NB4 (cell line): ENCODE measurements at places on chromosomes 11 and 22.

DNA sequence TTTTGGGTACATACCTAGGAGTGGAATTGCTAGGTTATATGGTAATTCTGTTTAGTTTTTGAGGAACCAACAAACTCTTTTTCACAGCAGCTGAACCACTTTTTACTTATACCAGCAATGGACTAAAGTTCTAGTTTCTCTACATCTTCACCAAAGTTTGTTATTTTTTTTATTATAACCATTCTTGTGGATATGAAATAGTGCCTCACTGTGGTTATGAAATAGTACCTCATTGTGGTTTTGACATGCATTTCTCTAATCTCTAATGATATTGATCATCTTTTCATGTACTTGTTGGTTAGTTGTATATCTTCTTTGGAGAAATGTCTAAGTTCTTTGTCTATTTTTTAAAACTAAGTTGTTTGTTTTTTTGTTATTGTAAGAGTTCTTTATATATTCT lies 27.2 kb downstream of the STIM1 start:
- no peak for DNase-seq

DNA sequence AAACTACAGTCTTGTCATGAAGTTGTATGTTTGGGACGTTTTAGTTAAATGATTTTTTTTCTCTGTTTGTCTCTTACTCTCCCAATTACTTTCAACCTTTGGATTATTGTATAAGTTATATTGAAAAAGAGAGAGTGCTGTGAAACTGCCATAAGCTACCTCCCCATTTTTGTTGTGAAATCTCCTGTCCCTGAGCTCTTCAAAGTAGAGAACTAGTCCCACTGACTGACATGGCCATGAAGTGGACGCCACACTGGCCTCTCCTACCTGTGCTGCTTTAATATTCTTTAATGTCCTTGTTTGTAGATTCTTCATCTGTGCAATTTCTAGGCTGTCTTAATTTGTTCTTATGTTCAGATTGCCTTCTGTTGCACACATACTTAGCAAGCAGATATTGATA lies 56.3 kb downstream of the PPFIA1 start:
- DNase-seq = no peak

- DNase-seq = no peak
These were observed 81.8 kb upstream of the NTM start for GRCh38 chr11:131288521-131289091.

DNA sequence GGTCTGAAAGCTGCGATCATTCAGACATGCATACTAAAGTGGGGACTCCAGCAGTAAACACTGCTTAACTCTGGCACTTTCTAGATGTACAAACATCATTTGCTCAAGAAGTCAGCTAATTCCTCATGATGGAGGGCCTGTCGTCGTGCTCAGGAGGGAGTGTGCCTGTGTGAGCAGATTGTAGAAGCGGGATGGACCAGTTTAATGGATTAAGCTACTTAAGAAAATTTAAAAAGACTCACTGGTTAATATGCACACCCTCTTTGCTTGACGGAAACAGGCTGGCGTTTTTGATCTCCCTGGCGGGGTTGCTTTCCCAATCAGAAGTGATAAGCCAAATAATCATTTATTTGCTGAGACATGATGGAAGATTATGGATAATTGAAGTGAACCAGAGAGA lies 79.0 kb downstream of the LDLRAD3 start:
- no peak for DNase-seq

GRCh38 chr11:19076744-19077589 lies 16.4 kb upstream of the MRGPRX2 start:
- peak; percentile 46 for DNase-seq

GRCh38 chr11:119316729-119317591 lies at the start of gene MCAM:
Gene MCAM (minus strand): TSS chr11:119317130. CDS start chr11:119317101, 29 bp downstream.
- peak; percentile 93 for DNase-seq

GRCh38 chr11:774873-775592 lies 2.3 kb downstream of the GATD1 start:
- DNase-seq = no peak

DNA sequence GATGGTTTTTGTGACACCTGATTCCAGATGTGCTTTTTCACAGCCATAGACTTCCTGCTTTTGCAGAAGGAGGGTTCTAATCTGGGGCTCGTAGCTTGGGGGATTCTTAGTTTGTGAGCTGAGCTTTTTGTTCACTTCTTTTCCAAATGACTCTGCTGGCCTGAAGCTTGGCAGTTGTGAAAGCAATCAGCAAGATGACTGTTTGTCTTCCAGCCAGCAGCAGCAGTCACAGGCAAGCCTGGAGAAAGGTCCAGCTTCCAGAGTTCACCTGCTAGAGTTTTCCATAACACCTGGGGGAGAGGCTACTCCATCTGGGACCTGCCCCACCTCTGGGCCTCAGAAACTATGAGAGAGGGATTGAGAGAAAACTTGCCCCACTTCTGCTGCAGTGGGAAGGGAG lies 4.1 kb downstream of the MARK2 start:
- no peak for DNase-seq

DNA sequence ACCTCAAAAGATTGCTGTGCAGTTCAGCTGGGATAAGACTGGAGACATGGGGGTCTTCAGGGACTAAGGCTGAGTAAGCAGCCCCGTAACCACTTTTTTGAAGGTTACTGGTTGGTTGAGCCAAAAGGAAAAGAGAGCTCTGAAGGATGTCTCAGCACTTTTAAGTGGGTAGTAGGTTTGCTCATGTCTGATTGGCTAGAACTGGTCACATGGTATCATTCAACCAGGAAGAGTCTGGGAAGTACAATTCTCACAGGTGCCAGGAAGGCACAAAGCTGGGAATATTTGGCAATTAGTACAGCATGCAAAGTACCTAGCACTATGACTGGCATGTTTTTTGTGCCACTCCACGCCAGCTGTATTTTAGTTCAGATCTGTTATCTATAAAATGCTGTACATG lies 58.1 kb downstream of the SNX19 start:
- peak; percentile 27 for DNase-seq

DNA sequence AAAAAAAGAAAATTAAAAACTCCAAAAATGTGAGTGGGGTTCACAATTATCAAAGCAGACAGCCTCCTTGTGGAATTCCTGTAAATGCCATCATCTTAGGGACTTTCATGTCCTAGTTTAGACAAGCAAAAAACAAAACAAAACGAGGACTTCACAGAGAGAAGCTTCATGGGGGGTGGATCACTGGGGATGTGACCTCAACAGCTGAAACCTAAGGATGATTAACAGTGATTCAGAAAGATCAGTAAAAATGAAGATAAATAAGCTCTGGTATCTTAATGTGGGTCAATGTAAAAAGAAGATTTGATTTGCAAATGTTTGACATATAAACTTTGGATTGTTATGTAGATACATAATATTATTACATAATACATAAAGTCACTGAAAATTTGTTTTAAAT lies 8.1 kb upstream of the OR10W1 start:
- DNase-seq = no peak

GRCh38 chr11:128532016-128532571 lies 55.3 kb downstream of the ETS1 start:
- no peak for DNase-seq

GRCh38 chr11:41309716-41310115 lies 149.7 kb downstream of the LRRC4C start:
- DNase-seq = no peak

DNA sequence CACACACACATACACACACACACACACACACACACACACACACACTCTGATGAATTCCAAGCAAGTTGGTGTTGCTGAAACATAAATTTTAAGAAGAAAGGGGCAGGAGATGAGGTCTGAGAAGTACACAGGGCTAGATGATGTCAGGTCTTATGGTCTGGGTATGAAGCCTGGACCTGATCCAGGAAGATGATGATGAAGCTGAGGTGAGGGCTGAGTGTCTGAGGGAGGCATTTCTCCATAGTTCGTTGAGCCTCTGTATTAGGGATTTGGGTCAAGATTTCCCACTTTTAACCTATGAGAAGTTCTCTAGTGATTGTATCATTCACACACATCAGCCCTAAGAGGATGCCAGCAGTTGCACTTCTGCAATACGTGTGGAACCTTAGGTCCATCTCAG lies 32.6 kb downstream of the KREMEN1 start:
- DNase-seq = no peak

DNA sequence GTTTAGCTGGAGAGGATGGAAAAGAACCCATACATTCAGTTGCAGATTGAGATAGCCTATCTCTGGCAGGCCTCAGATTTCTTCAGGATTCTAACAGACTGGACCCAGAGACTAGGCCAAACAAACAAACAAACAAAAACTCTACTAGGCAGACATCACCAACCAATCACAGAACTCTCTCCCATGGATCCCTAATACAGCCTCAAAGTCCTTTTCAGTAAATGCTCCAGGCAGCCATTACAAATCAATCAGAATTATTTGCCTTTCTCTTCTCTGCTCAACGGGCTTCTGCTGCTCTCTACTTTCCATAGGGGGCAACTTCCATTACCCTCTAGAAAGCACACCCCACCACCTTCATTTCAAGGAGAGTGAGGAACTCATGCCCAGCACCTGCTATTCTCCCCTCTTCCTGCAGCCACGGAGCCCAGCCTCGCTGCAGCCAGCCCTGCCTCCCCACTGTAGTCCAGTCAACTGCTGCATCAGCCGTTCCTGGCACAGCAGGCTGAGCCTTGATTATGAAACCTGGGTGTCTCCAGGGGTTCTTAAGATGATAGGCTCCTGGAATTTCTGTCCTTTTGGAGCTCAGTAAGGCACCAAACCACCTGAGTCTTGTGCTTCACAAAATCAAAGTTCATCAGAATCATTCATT lies 19.0 kb upstream of the SMIM35 start:
- no peak for DNase-seq

GRCh38 chr11:31366795-31367194 lies 2.7 kb downstream of the DCDC1 start:
- DNase-seq = no peak

DNA sequence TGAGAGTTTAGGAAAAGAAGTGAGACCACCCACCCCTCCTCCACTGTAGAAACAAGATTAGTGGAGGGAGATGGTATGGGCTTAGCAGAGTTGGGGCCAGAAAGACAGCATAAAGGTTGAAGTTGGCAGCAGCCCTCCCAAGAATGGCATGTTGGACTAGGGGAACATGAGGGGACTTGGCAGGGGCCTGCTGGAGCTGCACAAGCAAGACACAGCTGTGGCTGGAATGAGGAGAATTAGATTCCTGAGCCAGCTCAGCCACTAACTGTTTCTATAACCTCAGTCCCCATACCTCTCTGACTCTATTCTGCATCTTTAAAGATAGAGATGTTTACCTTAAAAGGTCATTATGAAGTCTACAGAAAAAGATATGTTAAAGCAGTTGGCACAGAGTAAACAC lies 13.2 kb downstream of the MAP6 start:
- no peak for DNase-seq

DNA sequence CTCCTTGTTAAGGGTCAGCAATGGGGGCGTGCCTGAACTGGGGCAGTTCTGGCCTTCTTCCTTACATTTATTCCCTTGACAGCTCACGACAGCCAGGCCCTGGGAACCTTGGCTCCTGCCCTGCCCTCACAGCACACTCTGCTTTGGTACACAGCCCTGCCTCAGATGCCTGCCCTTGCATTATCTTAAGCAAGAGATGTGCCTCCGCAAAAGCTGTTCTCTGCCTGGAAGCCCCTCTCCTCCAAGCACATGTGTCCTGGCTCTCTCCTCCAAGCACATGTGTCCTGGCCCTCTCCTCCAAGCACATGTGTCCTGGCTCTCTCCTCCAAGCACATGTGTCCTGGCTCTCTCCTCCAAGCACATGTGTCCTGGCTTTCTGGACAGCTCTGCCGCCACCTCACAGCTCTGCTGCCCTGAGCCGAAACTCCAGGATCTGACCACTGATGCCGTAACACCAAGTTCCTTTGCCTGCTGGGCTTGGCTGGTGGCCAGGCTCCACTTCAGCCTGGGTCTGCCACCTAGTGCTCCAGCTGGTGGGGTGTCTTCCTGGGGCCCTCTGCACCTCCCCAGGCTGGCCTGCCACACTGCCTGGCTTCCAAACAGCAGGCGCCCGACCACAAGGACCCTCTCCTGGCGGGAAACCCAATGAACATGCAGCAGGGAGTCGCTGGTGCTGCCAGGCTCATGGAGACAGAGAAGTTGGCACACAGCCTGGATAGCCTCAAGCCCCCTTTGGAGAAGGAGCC lies 53.0 kb downstream of the SCUBE1 start:
- no peak for DNase-seq

DNA sequence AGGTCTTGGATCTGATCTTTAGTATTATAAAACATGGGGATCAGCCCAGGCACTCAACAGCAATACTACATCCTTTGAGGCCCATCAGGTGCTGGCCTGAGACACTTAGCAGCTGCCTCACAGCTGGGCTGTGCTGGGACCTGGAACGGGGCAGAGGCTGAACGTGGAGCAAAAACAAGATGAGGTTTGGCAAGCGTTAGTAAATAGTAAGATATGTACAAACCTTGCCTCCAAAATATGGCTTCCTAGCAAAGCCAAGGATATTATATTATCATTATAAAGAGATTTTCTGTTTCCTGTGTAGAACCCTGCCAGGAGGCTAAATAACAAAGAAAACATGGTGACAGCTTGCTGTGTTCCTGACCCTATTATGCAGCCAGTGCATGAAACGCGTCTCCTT lies 60.0 kb upstream of the SPON1 start:
- no peak for DNase-seq

- DNase-seq = peak; percentile 1
These were observed 1.6 kb downstream of the NELL1 start for GRCh38 chr11:20670932-20671403.

- DNase-seq = peak; percentile 39
These were observed 3.3 kb downstream of the MAP4K2 start for GRCh38 chr11:64799623-64800302.

DNA sequence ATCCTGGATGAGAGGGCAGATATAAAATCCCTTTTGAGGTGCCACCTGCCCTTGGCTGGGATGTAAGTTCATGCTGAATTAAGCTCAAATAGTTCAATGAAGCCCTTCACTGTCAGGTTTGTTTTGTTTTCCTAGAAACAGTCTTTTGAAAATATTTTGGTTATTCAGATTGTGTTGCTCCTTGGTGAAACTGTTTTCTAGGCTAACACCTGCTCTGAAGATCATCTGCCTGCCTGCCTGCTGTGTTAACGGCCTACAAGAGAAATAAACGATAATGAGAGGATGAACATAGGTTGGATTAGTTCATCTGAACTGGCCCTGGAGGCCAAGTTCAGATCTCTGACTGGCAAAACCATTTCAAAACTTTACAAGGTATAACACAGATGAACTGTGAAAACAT lies 67.4 kb downstream of the ZBTB44 start:
- no peak for DNase-seq

- peak; percentile 81 for DNase-seq
These were observed 3.5 kb upstream of the LARGE1 start for GRCh38 chr22:33923660-33924246.

DNA sequence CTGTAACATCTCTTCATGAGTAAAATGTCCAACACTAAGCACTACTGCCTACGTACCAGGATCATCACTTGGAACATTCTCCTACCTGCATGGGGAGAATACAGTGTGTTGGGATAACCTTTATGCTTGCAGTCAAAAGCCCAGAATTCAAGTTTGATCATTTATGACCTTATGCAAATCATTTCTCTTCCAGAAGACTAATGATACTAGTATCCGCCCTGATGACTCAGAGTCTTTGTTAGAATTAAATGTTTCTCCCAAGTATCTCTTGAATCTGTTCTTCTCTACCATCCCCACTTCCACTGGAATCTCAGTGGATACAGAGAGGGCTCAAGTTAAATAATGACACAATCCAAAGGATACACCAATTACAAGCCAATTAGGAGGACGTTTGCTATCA lies 12.4 kb downstream of the MAJIN start:
- DNase-seq = no peak
